Activated naive CD8-positive, alpha-beta T cell treated with anti-CD3 and anti-CD28 coated beads for 36 hours (primary cell): ENCODE measurements at places on chromosomes 6 and 20. TPM values are rescaled to one million over a fixed set of nuclear protein-coding genes. Genes with fewer than 3 reads are reported as not detected.

Gene PRRC2A
- 252 TPM for total RNA-seq

Gene SERPINB6
- 54.9 TPM for total RNA-seq

Gene STX11
- total RNA-seq = 38.5 TPM

Gene SLC17A1
- not detected for total RNA-seq

- peaks cover 19% of the 10 kb centered on the region for H3K4me1 ChIP-seq
- no peak overlapping the region for H3K27ac ChIP-seq
- H3K27me3 ChIP-seq = no peaks in the 10 kb centered on the region
- DNase-seq = no peak
Measured at GRCh38 chr6:118494091-118494490, 54.0 kb upstream of the PLN start.

GRCh38 chr6:148818939-148819575 is 72.2 kb downstream of the UST start:
- H3K27me3 ChIP-seq = peaks cover 3% of the 10 kb centered on the region
- H3K4me1 ChIP-seq = no peaks in the 10 kb centered on the region
- no peak overlapping the region for H3K4me3 ChIP-seq
- no peak for DNase-seq
- H3K27ac ChIP-seq = no peak overlapping the region

DNA sequence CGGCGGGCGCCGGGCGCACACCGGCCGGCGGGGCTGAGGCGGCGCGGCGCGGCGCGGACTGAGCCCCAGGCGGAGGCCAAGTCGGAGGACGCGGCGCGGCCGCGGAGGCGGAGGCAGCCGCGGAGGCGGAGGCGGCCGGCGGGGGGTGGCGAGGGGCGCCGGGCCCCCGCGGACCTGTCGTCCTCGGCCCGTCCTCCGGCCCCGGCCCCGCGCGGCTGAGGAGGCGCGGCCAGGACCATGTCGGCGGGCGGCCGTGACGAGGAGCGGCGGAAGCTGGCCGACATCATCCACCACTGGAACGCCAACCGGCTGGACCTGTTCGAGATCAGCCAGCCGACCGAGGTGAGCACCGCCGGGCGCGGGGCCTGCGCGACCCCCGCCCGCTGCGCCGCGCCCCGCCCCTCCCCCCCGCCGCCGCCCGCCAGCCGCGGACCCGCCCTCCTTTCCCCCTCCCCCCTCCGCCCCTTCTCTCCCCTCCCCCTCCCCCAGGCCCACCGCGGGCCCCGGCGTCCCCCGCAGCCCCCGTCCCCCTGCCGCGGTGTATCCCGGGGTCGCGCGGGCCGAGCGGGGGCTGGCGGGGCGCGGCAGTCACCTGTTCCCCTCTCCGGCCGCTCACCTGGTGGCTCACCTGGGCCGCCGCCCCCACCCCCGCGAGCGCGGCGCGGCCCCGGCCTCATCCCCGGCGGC is at the start of gene AFDN:
AFDN (plus strand) TSS at position 16 of the 687 bp plus-strand sequence; CDS start at position 238, 222 bp downstream.
- peak within 1 kb of the TSS; percentile 85 for H3K4me3 ChIP-seq
- no peak within 1 kb of the TSS for H3K27ac ChIP-seq
- peaks cover 1% of the 10 kb centered on the region for H3K36me3 ChIP-seq
- DNase-seq = no peak
- peaks cover 28% of the 10 kb centered on the region for H3K4me1 ChIP-seq

Gene ADGRF5
- not detected for total RNA-seq

- DNase-seq = no peak
- no peak overlapping the region for H3K4me3 ChIP-seq
- H3K36me3 ChIP-seq = no peaks in the 10 kb centered on the region
- no peak overlapping the region for H3K27ac ChIP-seq
- peaks cover 12% of the 10 kb centered on the region for H3K27me3 ChIP-seq
- H3K4me1 ChIP-seq = peaks cover 23% of the 10 kb centered on the region
Measured at GRCh38 chr6:151722342-151722741, 85.1 kb upstream of the ESR1 start.

DNA sequence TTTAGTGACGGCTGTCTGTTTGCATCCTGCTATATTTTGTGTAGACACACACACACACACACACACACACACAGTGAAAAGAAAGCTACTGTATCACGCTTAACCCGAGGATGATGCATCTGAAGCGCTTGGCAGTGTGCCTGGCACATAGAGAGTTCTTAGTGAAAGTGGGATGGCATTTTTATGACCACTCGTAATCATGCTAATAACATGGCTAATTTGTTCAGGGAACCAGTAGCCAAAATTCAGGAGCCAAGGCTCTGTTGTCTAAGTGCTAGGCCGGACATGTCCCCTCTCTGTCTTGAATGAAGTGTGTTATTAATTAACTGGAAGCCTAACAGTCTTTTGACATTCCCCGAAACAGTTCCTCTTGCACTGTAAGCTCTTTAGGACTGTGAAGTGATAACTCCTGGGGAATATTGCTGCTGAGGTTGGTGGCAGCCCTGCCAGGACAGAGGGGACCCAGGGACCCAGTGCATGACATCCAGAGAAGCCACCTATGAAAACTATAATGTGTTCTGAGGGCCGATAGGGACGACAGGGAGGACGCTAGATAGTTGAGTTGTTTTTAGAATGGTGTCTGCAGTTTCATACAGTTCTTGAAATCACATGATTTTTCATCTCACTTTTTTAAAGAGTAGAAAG is 45.0 kb upstream of the IRF4 start:
- H3K4me3 ChIP-seq = no peak overlapping the region
- peaks cover 7% of the 10 kb centered on the region for H3K36me3 ChIP-seq
- no peaks in the 10 kb centered on the region for H3K27me3 ChIP-seq
- DNase-seq = no peak
- no peak overlapping the region for H3K27ac ChIP-seq

Gene TTLL9
- not detected for total RNA-seq

DNA sequence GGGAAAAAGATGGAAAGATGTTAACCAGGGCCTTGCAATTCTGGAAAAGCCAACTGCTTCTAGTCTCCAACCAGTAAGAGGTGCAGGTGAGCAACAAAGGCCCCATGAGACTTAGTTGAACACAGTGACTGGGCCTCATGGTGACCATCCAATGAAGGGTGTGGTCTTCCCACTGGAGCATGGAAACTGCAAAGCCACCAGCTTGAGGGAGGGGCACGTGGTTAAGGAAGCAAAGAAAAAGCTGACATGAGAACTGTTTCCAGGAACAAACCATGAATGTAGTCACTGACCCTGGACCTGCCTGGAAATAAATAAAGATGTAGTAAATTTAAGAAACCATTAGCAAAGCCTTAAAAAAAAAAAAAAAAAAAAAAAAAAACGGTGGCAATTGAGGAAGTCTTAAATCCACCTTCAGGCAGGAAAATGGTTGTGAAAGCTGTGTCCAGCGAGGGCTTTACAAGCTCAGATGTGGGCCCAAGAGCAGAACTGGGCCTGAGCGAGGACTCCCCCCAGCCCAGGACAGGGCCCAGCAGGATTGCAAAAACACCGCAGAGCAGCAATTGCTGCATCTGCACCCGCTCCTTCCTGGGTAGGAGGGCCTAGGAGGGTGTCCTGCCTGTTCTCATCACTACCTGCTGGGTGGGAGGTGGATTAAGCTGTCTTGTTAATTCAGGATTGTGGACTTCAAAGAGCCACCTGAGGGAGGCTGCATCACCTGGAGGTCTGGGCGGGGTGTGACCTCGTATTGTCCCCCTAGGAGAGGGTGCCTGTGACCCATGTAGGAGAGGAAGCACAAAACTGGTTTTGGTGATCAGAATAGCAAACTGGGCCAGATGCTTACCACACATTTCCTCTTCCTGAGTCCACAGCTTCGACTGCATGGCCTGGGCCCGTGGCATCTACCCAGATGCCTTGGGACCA is 10.3 kb downstream of the GFRA4 start:
- H3K4me3 ChIP-seq = no peak overlapping the region
- H3K4me1 ChIP-seq = no peaks in the 10 kb centered on the region
- no peak overlapping the region for H3K27ac ChIP-seq
- H3K36me3 ChIP-seq = peaks cover 11% of the 10 kb centered on the region

- H3K4me3 ChIP-seq = no peak overlapping the region
- peaks cover 10% of the 10 kb centered on the region for H3K4me1 ChIP-seq
- no peak for DNase-seq
- H3K27ac ChIP-seq = no peak overlapping the region
Measured at GRCh38 chr20:647479-648019, 5.5 kb downstream of the SRXN1 start.

Gene ENPP5
- total RNA-seq = 0.38 TPM

DNA sequence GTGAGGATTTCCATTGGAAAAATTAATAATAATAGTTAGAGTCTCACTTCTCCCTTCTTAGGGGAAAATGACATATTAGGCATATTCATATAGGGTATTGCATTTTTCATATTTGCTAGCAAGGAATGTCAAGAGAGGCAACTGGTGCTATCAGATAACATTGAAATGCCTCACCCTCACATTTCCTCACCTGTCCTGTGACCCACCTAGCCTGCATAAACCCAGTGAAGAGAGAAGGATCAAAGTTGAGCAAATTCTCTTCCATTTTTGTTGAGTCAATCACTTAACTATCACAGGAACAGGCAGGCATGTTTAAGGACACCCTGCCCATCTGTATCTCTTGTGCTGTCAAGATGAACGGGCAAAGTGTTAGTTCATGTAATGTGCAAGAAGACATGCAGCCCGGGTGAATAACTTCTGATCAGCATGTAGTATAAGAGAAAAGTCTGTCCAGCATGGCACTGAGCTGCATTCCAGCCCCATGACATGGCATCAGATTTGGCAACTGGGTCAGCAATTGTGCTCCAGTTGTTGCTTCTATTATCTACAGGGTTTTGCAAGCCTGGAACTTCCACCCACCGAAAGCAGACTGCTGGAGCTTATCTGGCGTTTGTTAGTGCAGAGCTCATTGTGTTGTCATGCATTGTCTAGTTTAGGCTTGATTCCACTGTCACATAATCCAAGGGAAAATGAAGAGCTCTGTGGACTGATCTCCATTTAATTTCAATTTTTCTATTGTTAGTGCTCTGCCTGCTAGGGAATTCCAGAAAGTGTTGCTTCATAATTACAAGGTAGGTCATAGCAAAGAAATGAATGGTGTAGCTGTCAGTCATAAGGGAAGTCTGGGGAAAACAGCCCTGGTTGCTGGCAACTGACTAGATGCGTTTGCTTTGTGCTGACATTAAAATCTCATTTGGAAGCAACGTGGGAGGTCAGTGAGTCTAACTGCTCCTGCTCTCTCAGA is 138.4 kb upstream of the TNFAIP3 start:
- no peak for DNase-seq
- no peaks in the 10 kb centered on the region for H3K36me3 ChIP-seq
- H3K4me3 ChIP-seq = no peak overlapping the region
- no peaks in the 10 kb centered on the region for H3K27me3 ChIP-seq
- H3K4me1 ChIP-seq = no peaks in the 10 kb centered on the region

- no peaks in the 10 kb centered on the region for H3K27me3 ChIP-seq
- H3K4me1 ChIP-seq = peaks cover 43% of the 10 kb centered on the region
Measured at GRCh38 chr6:107708435-107708834, 115.7 kb downstream of the SCML4 start.

DNA sequence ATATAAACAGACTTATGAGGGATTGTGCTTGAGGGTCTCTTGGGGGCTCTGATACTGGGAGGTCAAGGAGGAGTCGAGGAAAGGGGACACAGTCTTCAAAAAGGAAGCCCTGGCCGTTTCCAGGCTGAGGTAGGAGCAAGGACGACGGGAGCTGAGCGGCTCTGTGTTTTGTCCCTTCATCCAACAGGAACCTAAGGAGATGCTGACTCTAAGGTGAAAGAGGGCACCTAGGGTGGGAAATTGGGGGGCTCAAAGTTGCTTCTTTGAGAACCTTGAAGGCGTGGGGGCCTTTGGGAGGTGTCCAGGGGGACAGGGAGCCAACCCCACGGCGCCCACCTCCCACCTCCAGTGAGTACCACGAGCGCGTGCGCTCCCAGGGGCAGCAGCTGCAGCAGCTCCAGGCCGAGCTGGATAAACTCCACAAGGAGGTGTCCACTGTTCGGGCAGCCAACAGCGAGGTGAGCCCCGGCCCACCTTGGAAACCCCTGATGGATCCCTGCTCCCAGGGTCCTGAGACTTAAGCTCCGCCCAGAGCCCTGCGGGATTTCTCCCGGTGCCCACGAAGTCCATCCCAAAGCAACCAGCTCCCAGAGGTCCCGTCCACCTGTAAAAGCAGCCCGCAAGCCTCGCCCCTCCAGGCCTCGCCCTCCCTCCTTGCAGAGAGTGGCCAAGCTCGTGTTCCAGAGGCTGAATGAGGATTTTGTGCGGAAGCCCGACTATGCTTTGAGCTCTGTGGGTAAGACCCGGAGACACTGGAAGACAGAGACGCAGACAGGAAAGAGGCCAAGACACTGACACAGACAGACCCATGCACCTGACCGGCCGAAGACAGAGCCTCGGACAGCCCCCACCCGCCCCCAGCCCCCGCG is 2.9 kb downstream of the SPAG4 start:
- H3K4me3 ChIP-seq = peak overlapping the region; percentile 84
- H3K36me3 ChIP-seq = peaks cover 11% of the 10 kb centered on the region
- peaks cover 45% of the 10 kb centered on the region for H3K4me1 ChIP-seq

GRCh38 chr6:83860782-83861495 is 1.4 kb downstream of the CYB5R4 start:
- peak overlapping the region; percentile 91 for H3K27ac ChIP-seq
- DNase-seq = no peak
- peak overlapping the region; percentile 100 for H3K4me3 ChIP-seq
- peaks cover 13% of the 10 kb centered on the region for H3K36me3 ChIP-seq

GRCh38 chr20:36585410-36586125 is 12.2 kb downstream of the TGIF2 start:
- no peak for DNase-seq
- peaks cover 31% of the 10 kb centered on the region for H3K36me3 ChIP-seq
- H3K27ac ChIP-seq = peak overlapping the region; percentile 62
- no peak overlapping the region for H3K4me3 ChIP-seq

Gene POPDC3
- not detected for total RNA-seq

Gene ACSS2
- total RNA-seq = 8.7 TPM

Gene FAM162B
- not detected for total RNA-seq

Gene GFRA4
- total RNA-seq = not detected

Gene BTN1A1
- 0.14 TPM for total RNA-seq

- H3K4me3 ChIP-seq = no peak overlapping the region
- no peaks in the 10 kb centered on the region for H3K36me3 ChIP-seq
- H3K4me1 ChIP-seq = no peaks in the 10 kb centered on the region
- no peak for DNase-seq
- H3K27ac ChIP-seq = no peak overlapping the region
Measured at GRCh38 chr6:41512146-41512701, 34.0 kb upstream of the FOXP4 start.

Gene CNR1
- not detected for total RNA-seq

DNA sequence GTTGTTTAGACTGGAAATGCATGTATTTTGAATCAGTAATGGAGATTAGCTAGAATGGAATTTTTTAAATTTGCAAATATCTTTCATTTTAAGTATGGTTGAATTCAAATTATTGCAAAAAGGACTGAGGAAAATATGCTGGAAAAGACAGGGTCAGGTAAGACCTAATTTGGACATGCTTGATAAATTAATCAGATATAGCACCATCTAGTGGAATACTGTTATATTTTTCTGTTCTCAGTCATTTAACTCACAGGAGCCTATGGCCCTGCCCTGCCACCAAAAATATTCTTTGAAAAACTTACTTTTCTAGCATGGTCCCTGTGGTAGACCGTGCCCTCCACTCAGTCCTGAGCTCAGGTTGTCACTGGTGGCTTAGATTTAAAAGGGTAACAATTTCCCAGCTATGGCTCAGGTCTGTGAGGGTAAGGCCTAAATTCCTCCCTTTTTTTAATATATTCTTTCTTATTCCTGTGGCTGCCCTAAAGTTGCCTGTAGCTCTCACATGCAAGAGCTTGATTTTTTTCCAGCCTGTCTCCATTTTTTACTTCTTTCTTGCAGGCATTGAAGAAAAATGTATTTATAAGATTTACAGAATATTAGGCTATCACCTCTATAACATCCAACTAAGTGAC is 25.3 kb upstream of the KIAA1586 start:
- no peaks in the 10 kb centered on the region for H3K27me3 ChIP-seq
- no peaks in the 10 kb centered on the region for H3K4me1 ChIP-seq
- no peak for DNase-seq
- H3K27ac ChIP-seq = no peak overlapping the region
- H3K4me3 ChIP-seq = no peak overlapping the region

Gene HRH3
- not detected for total RNA-seq

- H3K4me3 ChIP-seq = no peak overlapping the region
- H3K27ac ChIP-seq = no peak overlapping the region
- H3K36me3 ChIP-seq = no peaks in the 10 kb centered on the region
Measured at GRCh38 chr20:10970109-10970508, 296.3 kb upstream of the JAG1 start.
